Body of pancreas (tissue), 4 donors: ENCODE measurements at places on chromosomes 6 and 20.

- DNase-seq, result no peak
Observed at GRCh38 chr20:2467412-2467811, 3.2 kb downstream of the SNRPB start.

GRCh38 chr6:1481286-1481685, 91.9 kb downstream of the FOXF2 start:
- no peak for DNase-seq

- DNase-seq, result no peak
Observed at GRCh38 chr20:43571310-43571709, 12.5 kb downstream of the SGK2 start.

GRCh38 chr6:15081447-15081846, 164.4 kb upstream of the JARID2 start:
- no peak for DNase-seq

DNA sequence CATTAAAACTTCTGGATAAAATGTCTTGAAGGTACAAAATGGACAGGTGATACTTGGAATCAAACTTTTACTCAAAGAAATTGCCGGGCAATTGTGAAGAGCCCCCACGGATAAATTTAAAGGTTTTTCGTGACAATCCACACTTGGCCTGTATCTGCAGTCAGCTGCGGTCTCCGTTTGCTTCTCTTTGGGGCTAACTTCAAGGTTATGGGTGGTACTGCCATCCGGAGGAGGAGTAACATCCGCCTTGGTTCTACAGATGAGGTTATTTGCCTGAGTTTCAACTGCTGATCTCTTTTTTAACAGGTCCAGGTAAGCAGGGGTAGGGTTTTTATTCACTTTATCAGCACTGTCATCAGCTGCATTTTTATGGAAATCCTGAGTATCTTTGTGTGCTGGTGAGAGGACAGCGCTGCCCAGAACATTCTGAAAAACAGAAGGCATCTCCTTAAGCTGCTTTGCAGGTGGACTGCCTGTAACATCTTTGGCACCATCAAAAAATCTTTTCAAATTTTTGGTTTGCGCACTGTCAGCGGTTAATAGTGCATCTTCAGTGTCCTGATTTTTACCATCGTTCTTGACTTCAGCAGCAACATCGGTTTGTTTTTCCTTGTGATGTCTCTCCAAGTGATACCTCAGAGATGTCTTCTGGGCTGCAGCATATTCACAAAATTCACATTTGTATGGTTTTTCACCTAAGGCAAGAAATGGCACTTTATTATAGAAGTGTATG, 16.9 kb downstream of the ZNF217 start:
- DNase-seq, result no peak

DNA sequence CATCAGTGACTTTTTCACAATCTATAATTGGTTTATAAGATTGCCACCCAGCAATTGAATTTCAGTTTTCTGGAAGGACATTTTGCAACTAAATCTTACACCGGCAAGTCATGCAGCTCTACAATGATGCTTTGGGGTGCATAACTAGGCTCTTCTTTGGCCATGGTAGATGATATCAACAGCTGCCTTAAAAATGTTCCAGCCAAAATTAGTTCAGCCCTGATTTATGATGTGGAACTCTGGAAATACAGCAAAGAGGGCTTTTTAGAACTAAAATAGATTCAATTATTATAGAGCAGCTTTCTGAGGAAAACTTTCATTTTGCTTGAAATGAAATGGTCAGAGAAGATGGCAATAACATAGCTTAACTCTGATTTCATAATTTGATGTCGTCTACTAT, 18.4 kb upstream of the MCM9 start:
- DNase-seq, result no peak

GRCh38 chr6:71486461-71486860, 197.8 kb downstream of the OGFRL1 start:
- DNase-seq, result no peak

- peak; percentile 88 for DNase-seq
Observed at GRCh38 chr20:2102585-2103460, 1.2 kb downstream of the STK35 start.

DNA sequence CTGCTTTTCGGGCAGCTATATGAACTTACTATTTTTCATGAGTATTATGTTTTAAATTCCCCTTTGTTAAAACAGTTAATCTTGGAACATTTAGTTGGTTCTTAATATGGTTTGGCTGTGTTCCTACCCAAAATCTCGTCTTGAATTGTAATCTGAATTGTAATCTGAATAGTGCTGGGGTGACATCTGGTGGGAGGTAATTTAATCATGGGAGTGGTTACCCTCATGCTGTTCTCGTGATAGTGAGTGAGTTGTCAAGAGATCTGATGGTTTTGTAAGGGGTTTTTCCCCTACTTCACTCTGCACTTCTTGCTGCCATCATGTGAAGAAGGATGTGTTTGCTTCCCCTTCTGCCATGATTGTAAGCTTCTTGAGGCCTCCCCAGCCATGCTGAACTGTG, 305.4 kb upstream of the MAP3K7 start:
- DNase-seq, result no peak

- no peak for DNase-seq
Observed at GRCh38 chr20:34915749-34916455, 39.5 kb downstream of the ACSS2 start.

GRCh38 chr6:40542175-40542764, 44.9 kb downstream of the LRFN2 start:
- no peak for DNase-seq

- DNase-seq, result no peak
Observed at GRCh38 chr6:37531026-37531425, 31.3 kb upstream of the CCDC167 start.

- DNase-seq, result no peak
Observed at GRCh38 chr20:39233755-39234154, 271.6 kb downstream of the DHX35 start.

GRCh38 chr6:162615016-162615705, 112.4 kb downstream of the PRKN start:
- peak; percentile 14 for DNase-seq

DNA sequence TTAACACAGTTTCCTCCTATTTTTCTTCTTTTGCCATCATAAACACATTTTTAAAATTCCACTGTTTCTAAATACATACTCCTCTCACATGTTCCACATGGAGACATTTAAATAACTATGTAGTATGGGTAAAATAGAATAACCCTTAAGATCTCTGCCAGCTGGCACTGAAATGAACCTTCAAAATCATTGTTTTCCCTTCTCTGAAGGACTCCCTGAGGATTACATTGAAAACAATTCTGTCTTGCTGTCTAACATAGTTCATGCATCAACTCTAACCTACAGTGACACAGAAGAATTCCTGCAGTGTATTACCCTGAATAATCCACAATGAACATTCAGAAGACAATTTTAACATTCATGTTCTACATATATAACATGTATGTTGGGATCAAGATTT, 1361.8 kb upstream of the CITED2 start:
- DNase-seq, result no peak

- no peak for DNase-seq
Observed at GRCh38 chr6:15713325-15713724, 50.5 kb upstream of the DTNBP1 start.

DNA sequence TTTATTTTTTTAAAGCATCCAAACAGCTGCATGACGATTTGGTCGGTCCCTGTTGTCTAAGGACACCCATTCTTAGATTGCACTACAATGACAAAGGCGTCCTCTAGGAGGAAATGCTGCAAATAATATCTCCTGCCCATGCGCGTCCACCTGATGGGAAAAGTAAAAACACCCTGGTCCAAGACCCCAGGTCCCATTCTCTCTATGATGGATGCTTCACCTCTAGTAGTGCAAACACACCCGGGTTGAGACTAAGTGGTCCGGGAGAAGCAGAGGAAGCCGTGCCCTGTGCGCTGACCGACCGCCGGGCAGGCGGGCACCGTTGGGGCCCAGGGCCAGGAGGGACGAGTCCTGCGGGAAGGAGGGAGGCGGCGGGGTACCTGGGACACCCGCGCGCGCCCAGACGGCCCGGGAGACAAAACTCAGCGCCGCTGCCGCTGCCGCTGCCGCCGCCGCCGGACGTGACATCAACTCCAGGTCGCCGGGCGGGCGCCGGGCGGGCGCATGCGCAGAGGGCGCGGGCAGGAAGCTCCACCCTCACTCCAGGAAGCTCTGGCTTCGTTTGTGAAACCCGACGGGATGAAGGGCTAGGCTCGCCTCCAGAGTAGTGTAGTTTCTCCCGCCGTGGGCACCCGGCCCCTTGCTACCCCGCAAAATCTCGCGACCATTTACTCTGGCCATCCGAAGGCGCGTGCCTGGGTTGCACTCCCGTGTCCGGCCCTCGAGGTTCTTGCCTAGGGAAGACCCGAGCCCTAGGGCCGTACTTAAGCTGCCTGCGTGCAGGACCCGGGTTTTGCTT, at the start of gene TBC1D7:
TSS of gene TBC1D7 (minus strand) at position 462 of the 799 bp plus-strand sequence. CDS start 1,639 bp downstream, outside the sequence.
- DNase-seq, result peak; percentile 95

DNA sequence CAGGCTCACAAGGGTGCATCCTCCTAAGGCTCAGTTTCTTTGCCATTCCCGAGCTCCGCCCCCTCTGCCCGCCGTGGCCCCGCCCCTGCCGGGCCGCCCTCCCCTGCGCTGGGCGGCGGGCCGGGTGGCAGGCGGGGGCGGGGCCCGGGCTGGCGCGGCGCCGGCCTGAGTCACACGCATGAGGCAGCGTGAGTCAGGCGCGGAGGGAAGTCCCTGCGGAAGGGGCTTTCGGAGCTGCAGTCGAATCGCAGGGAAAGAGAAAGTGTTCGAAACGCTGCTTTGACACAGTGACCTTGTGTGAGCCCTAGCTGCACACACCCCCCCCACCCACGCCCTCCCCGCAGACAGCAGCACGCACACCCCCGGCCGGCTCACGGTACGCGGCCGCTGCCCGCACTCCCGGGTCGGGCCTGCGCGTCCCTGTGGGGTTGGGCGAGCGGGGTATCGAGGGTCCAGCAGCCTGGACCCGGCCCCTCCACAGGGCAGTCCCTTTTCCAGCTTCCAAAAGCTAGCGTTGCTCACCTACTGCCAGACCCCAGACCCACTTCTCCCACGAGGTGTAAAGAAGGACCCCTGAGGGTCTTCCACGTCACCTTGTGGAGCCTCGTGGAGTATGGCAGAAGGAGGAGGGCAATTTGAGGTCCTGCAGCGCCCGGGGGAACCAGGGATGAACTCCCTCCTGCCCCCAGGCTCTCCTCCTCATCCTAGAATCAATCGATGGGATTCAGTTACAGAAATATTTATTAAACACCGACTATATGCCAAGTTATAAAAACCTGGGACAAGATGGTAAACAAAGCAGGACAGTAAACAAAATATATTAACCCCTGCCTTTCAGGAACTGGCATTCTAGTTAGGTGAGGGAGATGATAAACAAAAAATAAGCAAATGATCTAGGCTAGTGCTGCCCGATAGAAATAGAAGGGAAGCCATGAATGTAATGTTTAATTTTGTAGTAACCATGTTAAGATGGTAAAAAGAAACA, 12.4 kb upstream of the HMGA1 start:
- DNase-seq, result peak; percentile 96

GRCh38 chr6:131545317-131545716, 27.7 kb upstream of the ARG1 start:
- no peak for DNase-seq

DNA sequence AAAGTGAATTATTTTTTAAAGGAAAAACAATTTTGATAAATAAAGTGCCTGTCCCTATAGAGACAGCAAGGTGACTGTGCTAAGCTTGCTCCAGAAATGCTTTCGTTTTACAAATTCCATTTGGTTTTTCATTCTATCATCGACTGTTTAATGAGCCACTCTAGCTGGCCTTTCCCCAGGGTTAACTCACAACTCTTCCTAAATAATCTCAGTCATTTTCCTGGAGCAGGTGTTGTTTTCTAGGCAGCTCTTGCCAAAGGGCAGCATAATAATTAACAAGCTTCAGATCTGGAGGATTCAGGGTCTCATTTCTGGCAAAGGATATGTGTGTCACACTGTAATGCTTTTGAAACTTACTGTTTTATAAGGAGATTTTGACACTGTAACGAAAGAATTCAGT, 184.2 kb downstream of the KHDC1L start:
- no peak for DNase-seq

- DNase-seq, result no peak
Observed at GRCh38 chr6:43261198-43261597, 17.9 kb downstream of the TTBK1 start.

GRCh38 chr6:473768-474452, 82.4 kb downstream of the IRF4 start:
- DNase-seq, result no peak

- DNase-seq, result no peak
Observed at GRCh38 chr6:33875696-33876095, 71.9 kb upstream of the MLN start.

- no peak for DNase-seq
Observed at GRCh38 chr20:51563174-51563485, 20.6 kb upstream of the NFATC2 start.

DNA sequence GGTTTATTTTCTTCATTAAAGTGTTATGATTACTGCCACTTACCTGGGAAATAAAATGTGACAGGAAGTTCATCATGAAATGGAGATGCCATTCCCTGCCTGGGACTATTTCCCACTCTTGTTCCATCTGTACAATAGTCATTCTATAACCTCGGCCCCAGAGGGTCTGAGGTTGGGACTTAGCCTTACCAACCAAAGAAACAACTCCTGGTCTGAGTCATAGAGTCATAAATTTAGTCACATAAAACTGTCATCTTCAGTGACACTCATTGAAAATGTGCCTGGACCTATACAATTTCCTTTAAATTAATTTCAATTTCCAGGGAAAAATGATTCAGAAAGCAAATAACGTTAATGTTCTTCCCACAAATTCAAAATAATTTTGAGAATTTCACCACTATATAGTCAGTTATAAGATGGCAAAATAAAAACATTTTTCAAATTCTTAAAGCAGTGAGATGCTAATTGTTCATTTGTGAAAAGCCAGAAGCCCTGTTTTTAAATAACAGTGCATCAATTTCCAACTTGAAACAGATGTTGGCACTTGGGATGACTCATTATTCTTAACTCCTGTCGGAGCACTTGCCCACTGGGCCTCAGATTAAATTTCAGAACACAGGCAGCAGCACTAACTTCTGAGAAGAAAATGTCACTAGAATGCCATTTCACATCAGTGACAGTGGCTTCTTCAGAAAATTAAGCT, 201.2 kb upstream of the SMLR1 start:
- DNase-seq, result no peak

- DNase-seq, result no peak
Observed at GRCh38 chr6:28632326-28632851, 106.7 kb downstream of the GPX5 start.

GRCh38 chr6:148608199-148608951, 138.5 kb upstream of the UST start:
- DNase-seq, result no peak

- peak; percentile 27 for DNase-seq
Observed at GRCh38 chr6:6891125-6891721, 216.5 kb upstream of the RREB1 start.

DNA sequence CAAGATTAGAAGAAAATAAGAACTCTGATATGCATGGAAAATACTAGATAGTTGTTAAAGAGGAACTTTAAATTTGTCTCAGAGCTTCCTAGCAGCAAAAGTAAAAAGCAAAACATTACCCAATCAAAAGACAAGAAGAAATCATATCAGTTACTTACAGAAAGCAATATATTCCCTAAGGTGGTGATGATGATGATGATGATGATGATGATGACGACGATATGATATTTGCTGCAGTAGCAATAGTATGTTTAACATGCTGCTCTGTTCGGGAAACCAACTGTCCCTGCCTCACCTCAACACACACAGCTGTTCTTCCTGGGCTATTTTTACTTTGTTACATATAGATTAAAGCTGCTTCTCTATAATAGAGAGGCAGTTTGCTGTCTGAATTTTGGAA, 12.0 kb upstream of the TBX18 start:
- no peak for DNase-seq

- DNase-seq, result no peak
Observed at GRCh38 chr6:134585517-134585873, 267.6 kb upstream of the SGK1 start.
